ENCODE measurements at places on chromosomes 5 and 9.

DNA sequence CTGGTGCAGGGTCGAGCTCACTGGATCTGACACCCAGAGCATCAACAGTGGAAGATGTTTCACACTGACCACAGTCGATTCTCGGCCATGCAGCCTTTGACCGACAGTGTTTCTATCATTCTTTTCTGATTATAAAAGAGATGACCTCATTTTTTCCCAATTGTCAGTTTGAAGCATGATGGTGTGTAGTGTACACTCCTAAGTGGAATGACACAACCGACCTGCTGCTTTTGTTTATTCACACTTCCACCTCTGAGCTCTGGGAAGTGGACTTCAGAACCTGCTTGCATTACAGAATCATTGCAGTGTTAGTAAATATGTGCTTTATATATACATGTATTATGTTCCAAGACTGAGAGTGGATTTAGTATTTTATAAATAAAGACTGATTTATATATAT, 128.6 kb downstream of the IRX2 start:
- no peak for DNase-seq

DNA sequence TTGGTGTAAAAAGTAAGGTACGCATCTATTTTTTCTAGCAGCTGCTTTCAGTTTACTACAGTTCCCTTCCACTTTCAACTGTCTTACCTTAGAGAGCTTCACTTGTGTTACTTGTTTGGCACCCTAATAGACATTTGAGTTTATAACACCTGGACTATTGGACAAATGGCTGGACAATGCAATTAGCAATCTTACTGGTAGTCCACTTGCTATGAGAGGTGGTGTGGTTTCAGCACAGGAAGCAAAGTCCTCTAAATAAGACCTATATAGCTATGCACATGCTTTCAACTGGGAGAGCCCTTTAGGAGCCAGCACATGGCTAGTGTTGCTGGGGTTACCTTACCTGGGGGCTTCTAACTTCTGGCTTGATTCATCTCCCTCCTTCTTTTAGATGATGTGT, 119.6 kb upstream of the RANBP3L start:
- no peak for DNase-seq

DNA sequence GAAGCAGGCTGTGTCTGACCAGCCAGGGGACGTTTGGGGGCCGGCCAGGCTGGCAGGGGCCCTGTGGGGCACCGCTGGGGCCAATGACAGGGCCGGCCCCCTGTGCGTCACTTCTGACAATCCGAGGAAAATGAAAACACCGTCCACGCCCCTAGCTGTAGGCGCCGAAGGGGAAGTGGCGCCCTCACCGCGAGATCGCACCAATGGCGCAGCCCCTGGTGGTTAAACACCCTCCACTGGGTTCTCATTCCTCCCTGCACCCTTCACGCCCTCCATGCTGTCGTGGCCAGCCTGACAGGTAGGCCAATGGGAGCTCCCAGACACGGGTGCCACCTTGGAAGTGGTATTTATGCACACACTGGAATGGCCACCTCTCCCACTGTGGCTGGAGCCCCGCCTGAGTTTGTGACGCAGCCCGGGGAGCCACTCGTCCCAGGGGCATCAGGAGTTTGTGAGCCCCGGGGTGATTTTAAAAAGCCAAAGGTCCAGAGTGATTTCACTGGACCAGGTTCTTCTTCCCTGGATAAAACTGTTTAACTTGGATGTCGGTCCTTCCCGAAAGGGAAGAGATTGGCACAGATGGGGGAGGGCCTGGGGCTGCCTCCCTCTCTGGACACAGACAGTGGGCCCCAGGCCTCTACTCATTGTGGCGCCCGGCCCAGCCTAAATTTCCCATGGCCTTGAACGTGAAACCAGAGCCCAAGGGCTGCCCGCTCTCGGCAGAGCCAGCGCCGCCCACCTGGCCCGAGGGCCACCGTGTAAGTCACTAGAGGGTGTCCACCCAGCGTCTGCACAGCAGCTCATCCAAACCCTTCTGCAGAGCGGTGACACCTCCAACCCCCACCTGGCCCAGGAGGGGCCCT, 49.7 kb downstream of the NKD2 start:
- DNase-seq: no peak

- DNase-seq: no peak
These were observed 41.6 kb upstream of the ZBTB43 start for GRCh38 chr9:126763130-126763764.

DNA sequence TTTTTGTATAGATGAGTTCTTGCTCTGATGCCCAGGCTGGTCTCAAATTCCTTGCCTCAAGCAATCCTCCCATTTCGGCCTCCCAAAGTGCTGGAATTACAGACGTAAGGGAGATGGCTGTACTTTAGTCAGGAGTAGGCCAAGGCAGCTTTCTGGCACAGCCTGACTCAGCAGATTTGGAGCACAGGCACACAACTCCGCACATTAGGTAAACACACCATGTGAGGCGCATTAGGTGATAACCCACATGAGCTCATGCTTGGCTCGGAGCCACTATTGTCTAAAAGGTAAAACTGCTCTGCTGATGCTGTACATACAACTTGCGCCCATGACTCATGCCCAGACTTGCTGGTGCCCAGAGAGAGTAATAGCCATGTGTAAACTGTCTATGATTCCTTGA, 1157.9 kb downstream of the TAF11L14 start:
- no peak for DNase-seq

- DNase-seq: no peak
These were observed 65.5 kb downstream of the EBF1 start for GRCh38 chr5:159034083-159034824.

- DNase-seq: no peak
These were observed 11.9 kb downstream of the ERBIN start for GRCh38 chr5:65938256-65938655.

- no peak for DNase-seq
These were observed 2.5 kb upstream of the GFI1B start for GRCh38 chr9:132975961-132976360.

GRCh38 chr5:91166059-91166807, 216.9 kb downstream of the ARRDC3 start:
- no peak for DNase-seq

DNA sequence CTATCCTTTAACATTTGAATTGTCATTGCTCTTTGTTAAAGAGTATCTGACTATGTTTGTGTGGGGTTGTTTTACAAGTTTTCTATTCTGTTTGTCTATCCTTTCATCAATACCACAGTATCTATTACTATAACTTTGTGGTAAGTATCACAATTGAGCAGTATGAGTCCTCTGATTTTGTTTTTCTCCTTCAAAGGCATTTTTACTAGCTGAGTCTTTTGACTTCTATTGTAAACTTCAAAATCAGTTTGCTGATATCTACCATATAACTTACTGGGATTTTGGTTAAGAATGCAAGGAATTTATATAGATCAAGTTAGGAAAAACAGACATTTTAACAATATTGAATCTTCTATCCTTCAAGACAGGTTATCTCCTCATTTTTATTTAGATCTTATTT, 789.8 kb upstream of the PTPRD start:
- no peak for DNase-seq

DNA sequence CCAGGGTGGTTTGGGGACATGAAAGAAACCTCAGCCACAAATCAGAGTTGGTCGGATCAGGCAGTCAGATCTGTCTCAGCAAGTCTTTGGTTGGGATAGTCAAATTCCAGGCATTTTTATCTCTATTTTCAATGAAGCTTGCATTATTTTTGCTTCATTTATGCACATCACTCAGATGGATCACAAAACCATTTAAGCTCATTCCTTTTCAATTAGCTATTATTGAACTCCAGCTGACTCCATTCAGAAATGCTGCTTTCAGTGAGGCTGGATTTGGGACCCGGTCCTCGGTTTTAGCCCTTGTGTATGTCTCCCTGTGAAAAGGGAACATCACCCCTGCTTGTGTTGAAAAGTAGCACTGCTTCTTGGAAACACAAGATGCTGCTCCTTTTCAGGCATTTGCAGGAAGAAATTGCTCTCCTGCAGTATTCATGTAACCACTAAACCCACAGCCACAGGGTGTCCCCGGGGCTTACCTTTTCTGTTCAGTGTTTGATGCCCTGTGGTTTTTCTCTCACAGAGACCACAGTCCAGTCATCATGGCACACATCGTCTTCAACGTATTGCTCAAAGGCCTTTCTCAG, 232.9 kb downstream of the NFIB start:
- DNase-seq: no peak

- no peak for DNase-seq
These were observed 136.5 kb downstream of the MEF2C start for GRCh38 chr5:88746438-88746882.

DNA sequence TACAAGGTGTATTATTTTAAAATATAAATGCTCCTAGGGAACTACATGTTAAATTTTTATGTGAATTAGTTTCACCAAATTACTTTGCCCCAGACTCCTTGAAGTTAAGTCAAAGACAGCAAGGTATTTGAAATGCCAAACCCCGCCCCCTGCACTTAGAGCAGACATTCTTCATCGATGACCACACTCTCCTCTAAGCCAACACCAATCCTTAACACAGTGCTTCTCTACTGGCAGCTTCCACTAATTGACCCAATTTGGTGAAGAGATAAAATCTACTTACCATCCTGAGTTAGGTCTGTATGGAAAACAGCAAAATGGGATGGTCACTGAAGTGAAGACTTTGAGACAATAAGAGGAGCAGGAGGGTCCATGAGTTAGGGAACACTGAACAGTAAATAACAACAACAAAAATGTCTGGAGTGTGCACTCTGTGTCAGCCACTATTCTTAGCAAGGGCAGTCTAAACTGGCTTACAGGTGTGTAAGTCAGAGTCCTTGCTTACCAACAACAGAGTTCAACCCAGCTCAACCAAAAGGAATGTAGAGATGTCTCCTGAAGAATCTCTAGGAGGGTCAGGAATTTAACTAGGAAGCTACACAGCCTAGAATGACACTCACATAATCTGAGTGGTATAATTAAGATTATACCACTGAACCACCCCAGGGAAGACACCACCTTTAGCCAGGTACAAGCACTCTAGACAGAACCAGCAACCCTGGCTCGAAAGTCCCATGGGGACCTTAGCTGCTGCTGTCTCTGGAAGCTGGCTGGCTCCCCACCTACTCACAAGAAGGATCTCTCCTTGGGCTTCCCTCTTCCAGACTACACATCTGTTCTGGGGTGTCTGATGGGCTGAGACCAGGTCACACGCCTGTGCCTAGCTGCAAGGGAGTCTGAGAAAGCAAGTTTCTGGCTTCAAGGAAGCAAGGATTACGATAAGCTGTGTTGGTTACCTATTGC, 8.8 kb upstream of the UBE2QL1 start:
- no peak for DNase-seq

DNA sequence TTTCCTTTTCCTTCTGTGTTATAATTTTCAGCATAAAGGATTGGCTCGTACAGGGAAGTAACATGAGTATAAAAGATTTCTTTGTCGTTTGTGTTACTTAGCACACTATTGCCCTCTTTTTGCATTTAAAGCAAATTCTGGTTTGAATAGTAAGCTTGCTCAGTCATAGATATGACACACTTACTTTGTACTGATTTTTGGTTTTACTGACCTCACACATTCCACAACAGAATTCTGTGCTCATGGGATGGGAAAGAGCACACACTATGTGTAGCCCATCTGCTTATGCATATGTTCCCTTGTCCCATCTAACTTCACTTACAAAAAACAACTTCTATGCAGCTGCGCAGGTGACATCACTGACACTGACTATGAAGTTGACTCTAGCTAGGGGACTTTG, 111.9 kb upstream of the MTAP start:
- DNase-seq: no peak

DNA sequence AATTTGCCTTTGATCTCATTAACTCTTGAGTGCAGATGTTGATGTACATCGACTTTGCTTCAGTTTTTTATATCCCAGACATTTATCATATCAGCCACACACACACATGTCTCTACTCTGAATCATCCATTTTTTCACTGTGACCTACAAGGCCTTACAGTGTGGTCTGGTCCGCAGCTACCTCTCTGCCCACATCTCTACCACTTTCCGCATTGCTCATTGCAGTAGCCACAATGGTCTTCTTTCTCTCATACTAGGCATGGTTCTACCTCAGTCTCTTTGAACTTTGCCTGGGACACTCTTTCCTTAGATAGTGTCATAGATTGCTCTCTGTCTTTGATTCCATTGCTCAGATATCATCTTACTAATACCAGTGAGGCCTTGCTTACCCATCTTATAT, 87.9 kb upstream of the FSD1L start:
- peak; percentile 40 for DNase-seq

- DNase-seq: no peak
These were observed 386.9 kb downstream of the CETN3 start for GRCh38 chr5:90022711-90023053.

DNA sequence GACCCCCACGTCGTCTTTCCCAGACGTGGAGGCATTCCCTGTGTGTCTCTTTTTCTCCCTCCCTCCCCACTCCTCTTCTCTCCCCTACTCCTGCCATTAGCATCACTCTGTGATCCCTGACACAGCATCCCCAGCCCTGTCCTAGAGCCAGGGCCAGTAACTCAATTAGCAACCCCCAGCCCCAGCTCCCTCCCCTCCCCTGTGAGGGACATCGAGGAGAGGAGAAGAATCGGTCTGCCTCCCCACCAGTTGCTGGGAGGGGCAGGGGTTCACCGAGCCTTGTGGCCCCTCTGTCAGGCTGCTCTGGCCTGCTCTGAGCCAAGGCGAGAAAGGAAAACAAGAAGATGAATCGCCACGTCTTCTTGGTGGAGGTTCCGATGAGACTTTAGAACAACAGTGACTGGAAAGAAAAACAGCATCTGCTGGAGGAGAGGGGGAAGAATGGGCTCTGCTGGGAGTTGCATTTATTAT, 123.1 kb downstream of the PAPPA start:
- no peak for DNase-seq

GRCh38 chr5:169651526-169651925, 14.5 kb downstream of the DOCK2 start:
- DNase-seq: no peak

- DNase-seq: no peak
These were observed 58.4 kb downstream of the RANBP17 start for GRCh38 chr5:170920196-170920595.

- no peak for DNase-seq
These were observed 3.3 kb downstream of the ZNF608 start for GRCh38 chr5:124742983-124743601.

GRCh38 chr9:93185266-93186214, 1.6 kb downstream of the WNK2 start:
- DNase-seq: no peak

DNA sequence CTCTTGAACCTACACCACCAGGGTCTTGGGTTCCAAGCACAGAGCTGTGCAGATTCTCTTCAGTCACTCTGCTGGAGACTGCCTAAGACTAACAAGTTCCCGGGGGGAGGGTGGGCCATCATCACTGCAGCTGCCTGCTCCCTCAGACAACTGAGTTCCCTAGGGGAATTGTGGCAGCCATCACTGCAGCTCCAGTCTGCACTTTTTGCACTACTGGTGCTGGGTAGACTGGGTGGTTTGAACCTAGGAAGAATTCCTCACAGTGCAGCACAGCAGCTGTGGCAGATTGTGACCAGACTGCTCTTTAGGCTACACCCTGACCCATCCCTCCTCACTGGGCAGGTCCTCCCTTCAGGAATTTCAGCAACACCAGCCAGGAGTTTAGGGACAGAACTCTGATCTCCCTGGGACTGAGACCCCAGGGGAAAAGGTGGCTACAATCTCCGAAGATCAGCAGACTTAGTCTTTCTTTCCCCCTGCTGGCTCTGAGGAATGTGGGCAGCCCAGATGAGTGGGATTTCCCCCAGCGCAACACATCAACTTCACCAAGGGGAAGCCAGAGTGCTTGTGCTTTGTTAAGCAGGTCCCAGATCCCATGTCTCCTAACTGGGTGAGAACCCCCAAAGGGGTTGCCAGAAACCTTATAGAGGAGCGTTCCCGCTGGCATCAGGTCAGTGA, 30.9 kb upstream of the RGMB start:
- DNase-seq: no peak

GRCh38 chr5:92711956-92712355, 869.1 kb downstream of the NR2F1-AS1 start:
- DNase-seq: no peak

All from stimulated activated CD4-positive, alpha-beta T cell treated with anti-CD3 and anti-CD28 coated beads, Interleukin-12 subunit alpha, Interleukin-12 subunit beta, amount 100 ng/mL, for 48 hours (primary cell).